ENCODE measurements at places on chromosomes 7 and 10.
A peak's percentile ranks its signal among the peaks of the same experiment; 100 is the strongest.

GRCh38 chr7:6246251-6246917, 26.0 kb downstream of the CYTH3 start:
- peak; percentile 58 for DNase-seq

DNA sequence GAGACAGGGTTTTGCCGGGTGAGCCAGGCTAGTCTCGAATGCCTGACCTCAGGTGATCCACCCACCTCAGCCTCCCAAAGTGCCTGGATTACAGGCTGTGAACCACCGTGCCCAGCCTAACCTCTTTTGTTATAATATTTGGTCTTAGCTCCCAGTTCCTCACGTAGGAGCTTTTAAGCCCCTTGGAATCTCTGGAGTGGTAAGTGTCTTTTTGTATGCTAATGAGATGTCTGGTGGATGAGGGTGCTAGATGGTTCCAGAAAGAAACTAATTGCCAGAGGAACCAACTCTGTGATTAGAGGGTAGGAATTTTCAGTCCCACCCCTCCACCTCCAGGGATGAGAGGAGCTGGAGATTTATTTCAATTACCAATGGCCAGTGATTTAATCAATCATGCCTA, 5.3 kb upstream of the ARPC1A start:
- DNase-seq = no peak

GRCh38 chr10:121185816-121186455, 334.8 kb downstream of the WDR11 start:
- no peak for DNase-seq

GRCh38 chr7:43465581-43466554, 117.0 kb upstream of the STK17A start:
- DNase-seq = peak; percentile 8

GRCh38 chr7:47709051-47709450, 127.1 kb upstream of the TNS3 start:
- no peak for DNase-seq

- no peak for DNase-seq
These were observed 12.9 kb downstream of the TTYH3 start for GRCh38 chr7:2644562-2645273.

- no peak for DNase-seq
These were observed 77.1 kb downstream of the SVIL start for GRCh38 chr10:29557665-29558064.

DNA sequence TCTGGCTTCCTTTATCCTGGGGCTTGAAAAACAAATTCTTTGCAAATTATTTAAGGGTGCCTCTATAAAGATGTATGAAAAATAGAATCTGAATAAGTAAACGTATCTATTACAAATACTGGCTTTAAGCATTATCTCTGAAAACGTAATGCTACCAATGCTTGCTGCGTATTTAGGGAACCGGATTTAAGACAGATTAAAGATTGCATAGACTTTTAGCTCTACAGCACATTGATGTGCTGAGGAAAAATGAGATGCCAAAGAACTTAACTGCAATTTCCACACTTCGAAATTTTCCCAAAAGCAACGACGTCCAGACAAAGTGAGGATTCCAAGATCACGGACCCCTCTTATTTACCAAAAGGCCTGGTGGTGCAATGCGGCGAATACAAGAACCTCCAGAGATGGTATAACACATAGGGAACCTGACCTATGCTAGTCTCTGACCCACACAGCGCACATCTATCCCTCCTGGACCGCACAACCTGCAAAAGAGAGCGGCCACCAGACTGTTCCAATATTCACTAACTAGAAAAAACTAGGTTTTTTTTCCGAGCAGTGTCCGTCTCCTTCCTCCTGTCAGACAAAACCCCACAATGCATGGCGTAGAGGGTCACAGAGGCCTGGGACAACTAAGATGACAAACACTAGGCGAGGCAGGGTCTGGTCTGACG, 34.3 kb upstream of the PHF14 start:
- DNase-seq = no peak

DNA sequence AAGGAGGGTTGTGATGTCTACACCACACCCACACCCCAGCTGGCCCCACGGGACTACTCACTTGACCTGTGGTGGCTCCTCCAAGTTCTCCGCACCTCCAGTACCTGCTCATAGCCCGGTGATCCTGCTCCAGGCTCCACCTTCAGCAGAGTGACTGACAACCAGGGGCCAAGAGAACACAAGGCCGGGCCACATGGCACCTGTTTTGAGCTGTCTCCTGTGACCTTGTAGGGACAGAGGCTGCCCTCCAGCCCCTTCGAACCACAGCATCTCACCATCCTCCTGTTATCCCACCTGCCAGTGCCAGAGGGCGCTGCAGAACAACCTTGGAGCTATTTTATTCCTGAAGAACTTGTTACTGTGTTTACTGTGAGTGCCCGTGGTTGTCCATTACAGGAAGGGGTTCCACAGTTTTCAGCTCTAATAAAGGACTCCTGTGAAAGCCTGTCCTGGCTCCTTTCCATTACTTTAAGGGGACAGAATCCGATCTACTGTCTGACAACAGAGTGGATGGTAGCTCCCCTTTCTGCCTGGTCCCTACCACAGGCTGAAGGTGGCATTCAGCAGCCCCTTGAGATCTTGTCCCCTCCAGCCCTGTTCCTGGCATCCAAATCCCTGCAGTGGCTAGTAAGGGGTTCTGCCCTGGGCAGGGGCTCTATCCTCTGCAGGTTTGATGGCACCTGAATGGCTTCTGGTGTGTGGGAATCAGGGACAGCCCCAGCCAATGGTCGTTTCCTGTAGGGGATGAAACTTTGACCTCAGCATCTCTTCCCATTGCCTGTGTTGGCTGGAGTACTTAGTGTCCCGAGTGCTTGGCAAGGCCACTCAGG, 50.8 kb downstream of the C10orf120 start:
- peak; percentile 31 for DNase-seq

- no peak for DNase-seq
These were observed 116.2 kb upstream of the GPR26 start for GRCh38 chr10:123549761-123550454.

- DNase-seq = no peak
These were observed 25.3 kb upstream of the PPP2R2D start for GRCh38 chr10:131875501-131875900.
